ENCODE measurements at places on chromosomes 3 and 15.

GRCh38 chr3:28504976-28505375 is 156.4 kb upstream of the AZI2 start:
- no peak for DNase-seq

GRCh38 chr3:59277201-59277600 is 227.4 kb upstream of the CFAP20DC start:
- DNase-seq = no peak

DNA sequence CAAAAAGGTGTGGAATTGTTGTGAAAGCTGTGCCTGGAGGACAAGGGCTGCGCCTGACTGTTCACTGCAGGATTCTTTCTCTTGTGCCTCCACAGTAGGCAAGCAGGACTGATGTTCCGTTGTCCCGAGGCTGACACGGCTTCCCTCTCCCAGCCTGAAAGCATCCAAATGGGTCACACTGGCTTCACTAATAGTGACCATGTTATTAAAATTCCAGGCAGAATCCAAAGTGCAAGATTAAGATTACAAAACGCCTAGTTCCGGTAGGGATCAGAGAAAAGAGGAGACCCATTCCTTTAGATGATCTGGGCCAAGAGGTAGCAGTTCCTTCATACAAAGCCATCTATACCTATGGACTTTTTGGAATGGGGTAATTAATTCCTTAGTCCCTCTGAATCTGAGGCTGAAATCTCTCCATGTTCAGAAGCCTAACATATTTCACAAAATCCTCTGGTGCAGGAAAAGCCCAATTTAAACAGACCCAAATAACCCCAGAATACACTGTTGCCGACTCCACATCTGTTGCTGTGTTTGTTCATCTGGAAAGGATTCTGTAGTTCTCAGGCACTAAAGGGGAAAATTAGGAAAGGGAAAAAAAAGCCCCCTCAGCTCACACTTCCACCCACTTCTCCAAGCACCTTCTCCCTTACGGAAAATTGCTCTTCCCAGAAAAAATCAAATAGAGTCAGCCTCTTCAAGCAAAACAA is 145.9 kb downstream of the RORA start:
- DNase-seq = no peak

DNA sequence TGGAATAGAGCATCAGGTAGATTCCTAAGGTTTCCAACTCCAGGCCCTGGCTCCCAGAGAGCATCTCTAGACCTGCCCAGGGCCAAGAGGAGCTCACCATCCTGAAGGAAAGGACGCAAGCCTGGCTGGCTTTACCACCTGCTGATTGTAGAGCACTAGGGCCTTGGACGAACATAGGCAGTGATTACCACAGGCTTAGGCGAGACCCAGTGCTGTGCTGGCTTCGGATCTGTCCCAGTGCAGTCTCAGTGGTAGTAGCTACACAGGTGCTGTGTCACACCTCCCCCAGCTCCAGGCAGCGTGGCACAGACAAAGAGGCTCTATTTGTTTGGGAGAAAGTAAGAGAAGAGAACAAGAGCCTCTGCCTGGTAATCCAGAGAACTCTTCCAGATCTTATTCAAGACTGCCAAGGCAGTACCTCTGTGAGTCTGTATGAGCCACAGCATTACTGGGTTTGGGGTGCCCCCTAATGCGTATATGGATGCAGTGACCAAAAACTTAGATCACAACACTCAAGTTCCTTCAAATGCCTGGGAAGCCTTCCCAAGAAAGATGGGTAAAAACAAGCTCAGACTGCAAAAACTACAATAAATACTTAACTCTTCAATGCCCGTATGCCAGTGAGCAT is 25.4 kb downstream of the ISG20 start:
- no peak for DNase-seq

GRCh38 chr15:53917109-53917508 is 61.1 kb upstream of the UNC13C start:
- DNase-seq = no peak

DNA sequence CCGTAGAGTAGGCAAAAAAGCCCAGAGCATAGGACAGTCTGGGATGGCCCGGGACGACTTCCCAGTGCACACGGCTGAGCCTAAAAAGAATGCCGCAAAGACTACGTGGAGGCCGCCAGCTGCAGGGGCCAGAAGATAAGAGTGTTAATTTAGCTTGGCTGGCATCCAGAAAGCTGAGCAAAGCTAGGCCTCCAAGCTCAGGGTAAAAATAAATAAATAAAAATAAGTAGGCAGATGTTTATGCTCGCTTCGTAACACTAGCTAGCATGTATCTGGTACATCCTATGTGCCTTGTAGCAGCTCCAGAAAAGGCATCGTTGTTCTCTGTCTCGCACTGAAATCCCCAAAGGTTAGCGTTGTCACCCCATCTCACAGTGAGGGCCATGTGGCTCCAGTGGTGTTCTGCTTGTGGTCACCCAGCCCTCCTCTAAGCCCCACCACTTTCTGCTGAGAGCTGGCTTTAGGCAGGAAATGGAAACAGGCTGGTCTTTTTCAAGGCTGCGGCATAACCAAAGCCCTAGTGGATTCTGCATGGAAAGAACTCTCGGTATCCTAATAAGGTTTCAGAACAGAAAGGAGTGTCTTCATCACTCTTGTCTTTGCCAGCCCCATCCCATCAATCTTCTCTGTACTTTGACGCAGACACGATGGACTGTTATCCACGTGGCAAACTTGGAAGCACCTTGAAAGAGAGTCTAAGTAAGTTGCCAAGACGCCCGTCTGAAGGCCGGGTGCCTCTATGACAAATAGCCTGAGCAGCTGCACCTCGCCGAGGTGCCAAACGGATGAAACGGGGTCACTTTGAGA is 58.1 kb upstream of the MEF2A start:
- DNase-seq = no peak

GRCh38 chr3:5126586-5126985 is 4.5 kb downstream of the ARL8B start:
- DNase-seq = no peak

- no peak for DNase-seq
These were observed 341.5 kb upstream of the DNAJC19 start for GRCh38 chr3:181330821-181331563.

DNA sequence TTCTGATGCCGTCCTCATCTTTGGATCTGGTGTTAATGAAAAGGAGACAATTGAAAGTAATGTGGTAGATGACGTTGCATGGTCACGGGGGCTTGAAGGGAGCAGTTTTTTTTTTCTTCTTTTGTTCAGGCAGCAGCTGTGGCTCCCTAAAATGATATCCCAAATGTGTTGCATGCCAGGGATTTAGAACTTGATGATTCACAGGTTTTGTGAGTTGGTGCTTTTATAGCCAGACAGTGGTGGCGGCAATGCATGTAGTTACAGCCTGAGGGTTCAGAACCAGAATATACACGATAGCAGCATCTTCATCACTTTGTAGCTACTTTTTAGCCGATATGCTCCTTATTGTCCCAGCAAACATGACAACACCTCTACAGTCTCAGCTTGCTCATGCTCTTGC is 133.4 kb downstream of the CHST2 start:
- no peak for DNase-seq

GRCh38 chr15:37709669-37710068 is 224.8 kb upstream of the TMCO5A start:
- peak; percentile 65 for DNase-seq

DNA sequence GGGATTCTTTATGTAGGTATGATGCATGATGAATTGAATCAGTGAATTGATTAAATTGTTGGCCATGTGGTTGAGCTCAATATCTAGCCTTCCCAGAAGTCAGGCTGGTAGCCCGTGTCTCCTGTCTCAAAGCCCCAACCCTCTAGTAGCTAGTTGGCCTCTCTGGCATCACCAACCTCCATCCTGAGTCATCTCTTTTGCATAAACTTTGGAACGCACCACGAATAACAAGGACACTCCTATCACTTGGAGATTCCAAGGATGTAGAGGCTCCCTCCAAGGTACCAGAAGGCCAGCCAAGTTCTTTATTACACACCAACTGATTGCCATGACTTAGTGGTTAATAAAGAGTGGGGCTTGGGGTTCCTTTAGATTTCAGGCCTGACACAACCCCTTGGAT is 148.4 kb downstream of the APBA2 start:
- no peak for DNase-seq

- DNase-seq = no peak
These were observed 4.0 kb downstream of the GCSAM start for GRCh38 chr3:112128843-112129727.

DNA sequence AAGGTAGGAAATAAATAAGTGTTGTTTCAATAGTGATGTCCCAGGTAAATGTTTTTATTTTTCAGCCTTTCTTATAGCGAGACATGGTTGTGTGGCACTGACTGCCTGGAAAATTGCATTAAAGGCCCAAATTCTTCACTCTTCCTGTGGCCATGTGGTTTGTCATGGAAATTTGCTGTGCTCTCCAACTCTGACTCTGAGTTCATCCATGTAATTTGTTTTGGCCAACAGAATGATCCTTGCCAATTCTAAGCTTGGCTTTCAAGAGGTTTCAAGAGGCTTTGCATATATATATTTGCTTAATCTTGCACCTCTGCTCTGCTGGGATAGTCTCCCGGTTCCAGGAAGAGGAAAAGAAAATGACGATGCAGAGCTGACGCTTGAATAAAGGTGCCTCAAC is 107.5 kb upstream of the ARHGEF26 start:
- no peak for DNase-seq

DNA sequence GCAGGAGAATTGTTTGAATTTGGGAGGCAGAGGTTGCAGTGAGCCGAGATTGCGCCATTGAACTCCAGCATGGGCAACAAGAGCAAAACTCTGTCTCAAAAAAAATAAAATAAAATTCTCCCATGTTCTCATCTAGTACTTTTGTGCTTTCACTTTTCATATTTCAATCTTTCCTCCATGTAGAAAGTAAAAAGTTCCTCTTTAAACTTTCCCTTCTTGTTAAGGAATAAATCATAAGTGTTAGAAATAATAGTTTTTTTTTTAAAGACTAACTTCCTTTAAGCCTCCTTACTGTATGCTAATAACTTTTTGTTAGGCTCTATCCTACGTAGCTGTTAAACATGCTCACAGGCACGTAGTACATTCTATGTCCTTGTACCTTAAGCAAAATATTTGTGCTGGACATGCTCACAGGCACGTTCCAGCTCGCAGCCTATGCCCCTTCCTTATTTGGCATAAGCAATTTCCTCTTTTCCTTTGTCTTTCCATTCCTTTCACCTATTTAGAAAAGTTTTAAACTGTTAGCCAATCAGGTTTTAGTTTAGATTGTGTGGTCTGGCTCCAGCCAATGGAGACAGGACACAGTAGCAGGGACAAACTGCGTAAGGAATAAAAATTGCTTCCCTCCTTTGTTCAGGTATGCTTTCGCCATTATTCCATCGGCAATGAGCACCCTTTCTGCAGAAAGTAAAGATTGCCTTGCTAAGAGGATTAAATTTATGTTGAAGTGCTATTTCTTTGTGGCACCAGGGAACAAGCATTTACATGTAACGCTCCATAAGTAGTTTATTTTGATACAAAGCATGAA is 38.9 kb upstream of the PIK3CB start:
- no peak for DNase-seq

DNA sequence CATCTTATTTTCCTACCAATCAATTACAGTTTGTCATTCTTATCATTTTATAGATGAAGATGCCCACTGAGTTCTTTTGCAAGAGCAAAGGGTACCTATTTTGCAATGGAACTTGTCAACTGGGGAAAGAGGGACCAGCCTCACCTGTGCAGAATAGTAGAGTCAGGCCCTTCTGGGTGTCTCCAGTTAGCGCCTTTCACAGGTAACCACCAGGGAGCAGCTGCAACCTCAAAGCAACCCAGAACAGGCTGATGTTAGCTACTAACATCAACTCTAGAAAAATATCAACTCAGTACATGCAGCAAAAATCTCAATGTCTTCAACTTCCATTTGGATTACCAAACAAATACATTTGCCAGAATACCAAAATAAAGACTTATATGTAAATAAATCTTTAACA is 47.1 kb downstream of the SUMF1 start:
- no peak for DNase-seq

- DNase-seq = no peak
These were observed 109.0 kb upstream of the SLC2A2 start for GRCh38 chr3:171135549-171135948.

- DNase-seq = no peak
These were observed 50.0 kb downstream of the CPA3 start for GRCh38 chr3:148914936-148915690.

DNA sequence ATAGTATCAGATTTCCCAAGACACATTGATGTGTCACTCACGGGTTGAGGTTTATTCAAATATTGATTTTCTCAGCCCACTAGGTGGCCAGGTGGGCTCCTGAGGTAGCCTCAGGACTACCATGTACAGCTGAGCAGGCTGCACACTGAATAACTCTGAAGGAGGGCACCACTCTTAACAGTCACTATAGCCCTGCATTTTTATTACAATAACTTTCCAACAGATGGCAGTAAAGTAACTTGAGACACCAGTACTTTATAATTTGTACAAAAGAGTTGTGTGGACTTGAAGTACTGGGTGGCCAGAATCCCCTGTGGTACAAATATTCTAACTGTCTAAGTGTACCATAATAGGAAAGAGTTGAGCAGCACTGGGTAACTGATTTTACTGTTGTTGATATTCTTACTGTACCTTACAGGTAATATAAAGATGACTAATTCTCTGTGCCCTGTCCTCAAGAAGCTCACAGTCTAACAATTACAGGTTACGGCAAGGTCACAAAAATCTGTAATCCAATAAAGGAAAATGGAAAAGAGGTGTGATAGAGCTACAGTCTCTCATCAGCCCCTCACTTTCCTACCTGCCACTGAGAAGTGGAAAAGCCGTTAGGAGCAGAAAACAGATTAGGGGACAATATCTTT is 76.0 kb downstream of the ETFA start:
- DNase-seq = no peak

GRCh38 chr3:196694202-196694638 is 17.8 kb downstream of the CEP19 start:
- no peak for DNase-seq

DNA sequence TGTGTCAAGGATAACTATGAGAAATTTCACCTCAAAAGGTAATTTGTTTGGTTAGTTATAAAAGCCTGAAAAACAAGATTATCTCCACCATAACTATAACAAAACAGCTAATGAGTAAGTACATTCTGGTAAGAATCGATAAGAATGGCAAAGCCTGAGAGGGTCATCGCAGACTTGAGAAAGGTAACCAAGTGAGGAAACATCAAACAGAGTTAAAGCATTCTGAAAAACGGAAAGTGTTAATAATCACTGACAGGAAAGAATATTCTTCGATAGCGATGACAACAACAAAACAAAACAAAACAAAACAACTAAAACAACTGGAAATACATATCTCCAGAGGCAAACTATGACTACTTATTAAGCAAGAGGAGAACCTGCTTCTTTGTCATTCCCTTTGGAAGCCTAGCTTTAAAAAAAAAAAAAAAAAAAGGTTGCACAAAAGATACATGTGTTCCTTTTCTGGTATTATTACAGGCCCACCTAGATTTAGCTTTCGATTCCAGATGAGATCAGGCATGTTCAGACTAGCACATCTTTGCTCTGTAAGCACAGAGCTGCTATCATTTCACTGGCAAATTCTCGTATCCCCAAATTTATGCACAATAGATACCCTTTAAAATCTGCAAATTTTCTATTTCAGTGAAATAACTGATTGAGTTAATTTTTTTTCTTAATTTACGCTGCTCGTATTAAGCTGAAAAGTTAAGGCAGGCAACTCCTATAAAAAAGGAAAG is 155.6 kb downstream of the TIGIT start:
- DNase-seq = no peak

GRCh38 chr3:196640297-196641018 is 964 bp downstream of the NRROS start:
- DNase-seq = no peak

GRCh38 chr3:11508346-11509172 is 135.2 kb downstream of the VGLL4 start:
- DNase-seq = no peak

GRCh38 chr15:38652998-38653397 is 88.4 kb upstream of the RASGRP1 start:
- no peak for DNase-seq
